NCI-H2107 (cell line): ENCODE measurements at places on chromosomes 2 and 18.

DNA sequence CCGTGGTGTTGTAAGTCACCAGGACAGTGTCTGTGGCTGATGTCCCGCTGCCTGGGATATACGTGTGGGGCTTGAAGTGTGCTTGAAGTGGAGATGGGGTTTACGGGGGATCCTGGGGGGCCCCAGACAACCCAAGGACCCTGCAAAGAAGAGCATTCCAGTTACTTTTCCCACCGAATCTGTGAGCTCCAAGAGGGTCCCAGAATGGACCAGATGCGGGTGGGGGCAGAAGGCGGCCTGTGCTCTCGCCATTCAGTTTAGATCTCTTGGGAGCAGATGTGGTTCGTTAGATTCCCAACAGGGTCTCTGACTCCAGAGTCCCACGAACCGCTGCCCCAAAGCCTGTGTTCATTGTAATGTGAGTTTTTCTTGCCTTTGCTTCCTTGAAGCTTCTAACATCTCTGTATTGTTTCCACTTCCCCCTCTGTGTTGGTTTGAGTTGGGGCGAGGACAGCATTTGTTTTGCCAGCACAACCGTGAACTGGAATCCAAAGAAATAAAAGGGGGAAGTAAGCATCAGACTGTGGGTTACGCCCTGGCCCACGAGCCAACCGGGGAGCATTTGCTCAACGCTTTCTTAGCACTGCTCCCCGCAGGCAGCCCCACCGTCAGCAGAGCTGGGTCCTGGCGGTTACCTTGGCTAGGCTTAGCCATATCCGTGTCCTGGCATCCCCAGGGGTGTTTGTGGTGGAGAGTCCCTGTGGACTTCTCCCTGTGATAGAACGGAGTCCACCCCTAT lies 92.1 kb downstream of the SH3BP4 start:
- DNase-seq, result no peak

DNA sequence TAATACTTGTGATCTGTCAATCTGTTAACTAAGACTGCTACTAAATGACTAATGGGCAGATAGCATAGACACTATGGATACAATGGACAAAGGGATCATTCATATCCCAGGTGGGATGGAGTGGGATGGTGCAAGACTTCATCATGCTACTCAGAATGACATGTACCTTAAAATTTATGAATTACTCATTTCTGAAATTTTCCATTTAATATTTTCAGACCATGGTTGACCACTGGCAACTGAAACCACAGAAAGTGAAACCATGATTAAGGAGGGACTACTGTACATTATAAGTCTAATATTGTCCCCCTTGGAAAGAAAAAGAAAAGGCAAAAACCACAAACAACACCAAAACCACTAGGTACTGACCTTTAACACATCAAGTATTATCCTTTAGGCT lies 247.0 kb upstream of the SYT4 start:
- DNase-seq, result no peak

GRCh38 chr2:226556050-226556449 lies 243.6 kb downstream of the IRS1 start:
- DNase-seq, result no peak

DNA sequence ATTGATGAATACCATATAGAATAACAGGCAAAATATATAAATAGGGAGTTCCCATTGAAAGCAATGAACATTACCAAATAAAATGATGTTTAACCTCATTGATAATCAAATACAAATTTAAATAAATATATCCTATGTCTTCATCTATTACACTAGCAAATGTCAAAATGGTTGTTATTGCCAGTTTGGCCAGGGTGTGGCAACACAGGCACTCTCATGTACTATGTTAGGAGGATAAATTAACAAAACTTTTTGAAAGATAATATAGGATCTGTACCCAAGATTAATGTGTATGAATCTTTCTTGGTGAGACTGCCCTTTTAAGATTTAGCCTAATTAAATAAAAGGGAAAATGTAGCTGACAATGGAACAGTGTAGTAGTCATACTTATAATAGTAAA lies 659.3 kb downstream of the ERBB4 start:
- DNase-seq, result no peak

DNA sequence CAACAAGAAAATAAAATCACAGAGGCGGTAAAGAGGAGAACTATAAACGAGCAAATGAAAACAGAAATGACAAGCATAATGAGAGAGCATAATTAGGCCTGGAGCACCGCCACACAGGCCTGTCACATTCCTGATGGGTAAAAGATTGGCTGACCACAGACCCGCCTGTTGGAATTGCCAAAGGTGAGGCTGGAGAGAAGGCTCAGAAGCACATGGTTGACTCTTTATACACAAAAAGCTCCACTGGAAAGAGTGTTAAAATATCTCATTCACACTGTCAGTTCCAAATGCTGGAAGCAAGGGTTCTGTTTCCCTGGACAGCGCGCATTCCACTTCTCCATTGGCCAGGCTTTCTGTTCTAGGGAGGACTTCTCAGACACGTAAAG lies 5.9 kb upstream of the LGALSL start:
- DNase-seq, result no peak

GRCh38 chr18:6653880-6654279 lies 75.6 kb upstream of the ARHGAP28 start:
- DNase-seq, result no peak

DNA sequence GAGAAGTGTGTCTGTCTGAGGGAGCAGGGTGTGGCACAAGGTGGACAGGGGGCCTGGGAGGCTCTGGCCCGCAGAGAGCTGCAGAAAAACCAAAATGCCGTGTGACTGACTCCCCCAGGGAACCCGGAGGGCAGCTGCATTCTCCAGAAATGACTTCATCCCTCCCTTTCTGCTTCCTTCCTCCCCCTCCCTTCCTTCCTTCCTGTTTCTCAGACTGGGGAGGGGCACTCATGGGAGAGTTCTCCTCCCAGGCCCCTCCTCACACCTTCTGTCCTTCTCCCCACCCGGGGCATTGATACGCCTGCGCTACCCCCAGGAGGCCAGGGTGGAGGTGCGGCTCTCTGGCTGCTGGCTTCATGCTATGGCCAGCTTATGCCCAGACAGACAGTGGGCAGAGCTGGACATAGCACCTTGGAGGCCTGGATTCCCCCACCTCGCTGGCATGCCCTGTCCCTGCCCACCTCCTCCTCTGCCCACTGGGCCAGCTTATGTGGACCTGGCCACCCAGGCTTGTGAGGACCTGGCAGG lies 8.2 kb upstream of the GPR17 start:
- DNase-seq, result no peak

DNA sequence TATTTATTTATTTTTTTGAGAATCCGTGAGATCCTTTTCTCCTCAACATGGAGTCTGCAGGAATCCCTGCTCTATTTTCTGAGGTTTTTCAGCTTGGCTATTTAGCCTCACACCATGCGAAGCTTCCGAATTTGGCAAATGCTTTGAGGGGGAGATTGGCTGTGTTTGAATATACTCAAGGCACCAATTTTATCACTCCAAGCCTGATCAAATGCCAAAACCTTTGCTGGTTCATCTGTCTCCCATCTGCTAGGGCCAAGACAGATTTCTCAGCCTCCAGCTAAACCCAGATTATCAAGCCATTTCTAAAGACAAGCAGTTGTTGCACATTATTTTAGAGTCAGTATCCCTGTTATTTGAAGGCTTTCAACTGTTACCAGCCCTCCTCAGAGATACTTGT lies 295.7 kb downstream of the XIRP2 start:
- no peak for DNase-seq

- DNase-seq, result no peak
Observed at GRCh38 chr2:183404392-183404791, 280.1 kb downstream of the NUP35 start.

GRCh38 chr2:38723173-38723572 lies 28.0 kb downstream of the SRSF7 start:
- DNase-seq, result no peak

DNA sequence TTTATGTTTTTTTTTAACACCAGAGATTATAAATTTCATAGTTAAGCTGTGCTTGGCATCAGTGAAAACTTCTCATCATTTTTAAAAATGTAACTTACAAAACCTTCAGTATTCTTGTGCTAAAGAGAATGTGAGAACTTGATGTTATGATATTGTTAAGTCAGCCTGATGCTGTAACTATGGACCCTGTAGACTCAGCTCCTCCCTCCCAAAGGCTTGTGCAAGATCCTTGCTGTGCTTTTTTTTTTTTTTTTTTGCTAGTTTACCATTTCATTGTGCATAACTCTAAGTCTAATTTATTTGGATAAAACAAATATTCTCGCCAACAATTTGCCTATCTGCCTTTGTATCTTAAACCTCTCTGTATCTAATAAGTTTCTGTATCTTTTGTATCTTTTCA lies 12.9 kb upstream of the TFPI start:
- no peak for DNase-seq
